ENCODE measurements at places on chromosomes 5 and 9. TPM values are rescaled to one million over a fixed set of nuclear protein-coding genes. Genes with fewer than 3 reads are reported as not detected.

DNA sequence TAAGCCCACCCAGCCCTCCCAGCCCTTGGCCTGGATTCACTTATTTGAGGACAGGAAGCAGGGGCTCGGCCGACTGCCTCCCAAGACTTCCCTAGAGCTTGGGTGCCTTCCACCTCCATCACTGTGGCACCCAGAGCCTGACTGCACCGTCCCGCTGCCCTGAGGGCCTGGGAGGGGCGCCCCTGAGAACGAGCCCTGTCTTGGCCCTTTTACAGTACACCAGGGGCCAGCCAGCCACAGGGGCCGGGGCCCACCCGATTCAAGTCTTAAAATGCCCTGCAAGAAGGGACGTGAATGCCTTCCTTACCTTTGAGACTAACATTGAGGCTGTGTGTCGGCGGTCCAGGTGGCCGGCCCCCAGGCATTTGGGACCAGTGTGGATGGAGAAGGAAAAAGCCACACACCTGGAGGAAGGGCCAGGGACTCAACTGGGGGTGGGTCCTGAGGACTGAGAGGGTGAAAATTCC lies 16.8 kb downstream of the FAM78A start:
- no peak for DNase-seq

- no peak for DNase-seq
Measured at GRCh38 chr9:132341177-132341840, 13.5 kb downstream of the SETX start.

The FOXD4L3 gene
- not detected for total RNA-seq

GRCh38 chr9:109421026-109421970 lies 76.8 kb downstream of the PTPN3 start:
- DNase-seq: no peak

The KCNMB1 gene
- total RNA-seq: 0.41 TPM

Data from tongue (tissue), 3 donors.